Endothelial cell (in vitro differentiated cells): ENCODE measurements at places on chromosomes 3 and 15. TPM values are rescaled to one million over a fixed set of nuclear protein-coding genes. Genes with fewer than 3 reads are reported as not detected.
A peak's percentile ranks its signal among the peaks of the same experiment; 100 is the strongest.

Gene CCR9
- total RNA-seq, result not detected

DNA sequence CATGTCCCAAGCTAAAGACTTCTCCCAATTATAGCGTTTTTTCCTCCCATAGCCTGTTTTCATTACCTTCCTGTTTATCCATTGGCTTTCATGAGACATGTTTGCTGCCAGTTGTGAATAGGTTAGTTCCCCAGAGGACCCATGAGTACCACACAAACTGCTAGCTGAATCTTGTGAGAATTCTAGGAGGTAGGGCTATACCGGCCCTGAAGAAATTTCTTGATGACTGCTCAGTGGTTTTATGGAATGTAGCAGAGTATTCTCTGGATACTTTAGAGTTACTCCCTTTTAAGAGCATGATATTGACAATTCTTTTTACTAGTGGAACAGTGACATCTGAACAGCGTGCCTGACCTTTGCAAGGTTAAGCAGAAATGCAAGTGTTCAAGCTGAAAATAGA, 210.4 kb downstream of the MCTP2 start:
- H3K4me1 ChIP-seq, result no peaks in the 10 kb centered on the region
- no peak for DNase-seq
- no peaks in the 10 kb centered on the region for H3K27me3 ChIP-seq
- no peak overlapping the region for H3K27ac ChIP-seq

Gene SLC51B
- total RNA-seq, result not detected

GRCh38 chr15:79515300-79516027, 83.3 kb downstream of the MINAR1 start:
- no peaks in the 10 kb centered on the region for H3K27me3 ChIP-seq
- no peak for DNase-seq
- no peak overlapping the region for H3K4me3 ChIP-seq
- H3K27ac ChIP-seq, result no peak overlapping the region

Gene SCAANT1
- total RNA-seq, result not detected

GRCh38 chr15:91257746-91258414, 157.8 kb downstream of the SV2B start:
- no peak overlapping the region for H3K27ac ChIP-seq
- H3K36me3 ChIP-seq, result no peaks in the 10 kb centered on the region
- H3K27me3 ChIP-seq, result peaks cover 2% of the 10 kb centered on the region
- no peak for DNase-seq
- no peaks in the 10 kb centered on the region for H3K4me1 ChIP-seq

DNA sequence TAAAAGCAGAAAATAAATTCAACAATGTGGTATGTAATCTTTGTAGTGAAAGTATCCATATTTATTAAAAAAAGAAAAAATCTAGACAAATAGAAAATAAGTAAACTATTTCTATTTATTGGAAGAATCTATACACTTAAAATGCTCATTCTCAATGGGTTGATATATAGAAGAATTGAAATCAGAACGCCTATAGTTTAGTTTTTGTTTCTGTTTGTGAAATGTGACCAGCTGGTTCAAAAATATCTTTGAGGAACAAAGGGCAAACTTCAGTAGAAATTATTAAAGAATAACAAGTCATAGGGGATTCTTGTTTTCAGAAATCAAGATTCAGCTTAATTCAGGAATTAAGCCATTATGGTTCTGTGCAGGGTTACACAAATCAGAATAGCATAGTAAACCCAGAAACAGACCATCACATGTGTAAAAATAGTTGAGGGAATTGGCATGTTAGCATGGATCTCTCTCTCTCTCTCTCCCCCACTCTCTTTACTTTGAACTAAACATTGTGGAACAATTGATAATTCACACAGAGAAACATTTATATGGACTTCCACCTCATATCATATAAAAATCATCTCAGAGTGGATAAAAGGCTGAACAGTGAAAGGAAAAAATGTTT, 134.0 kb downstream of the CHL1 start:
- no peaks in the 10 kb centered on the region for H3K36me3 ChIP-seq
- DNase-seq, result no peak
- no peak overlapping the region for H3K27ac ChIP-seq
- no peaks in the 10 kb centered on the region for H3K4me1 ChIP-seq
- no peak overlapping the region for H3K4me3 ChIP-seq
- H3K27me3 ChIP-seq, result no peaks in the 10 kb centered on the region

DNA sequence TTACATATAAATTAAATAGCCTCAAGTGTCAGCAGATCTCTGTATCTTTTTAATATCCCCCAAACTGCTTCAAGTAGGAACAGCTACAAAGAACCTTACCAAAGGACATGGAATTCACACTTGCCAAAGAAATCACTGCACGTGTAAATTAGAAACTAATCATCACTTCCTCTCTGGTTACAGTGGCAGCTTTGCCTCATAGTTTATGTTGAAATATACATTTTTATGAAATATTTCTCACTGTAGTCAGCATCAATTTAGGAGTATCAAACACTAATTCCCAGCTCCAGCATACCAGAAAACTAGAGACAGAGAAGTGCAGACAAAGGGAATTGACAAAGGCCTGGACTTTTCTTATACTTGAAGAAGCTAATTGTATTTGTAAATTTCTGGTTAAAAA, 260.9 kb downstream of the TIGIT start:
- DNase-seq, result no peak
- no peaks in the 10 kb centered on the region for H3K4me1 ChIP-seq
- H3K4me3 ChIP-seq, result no peak overlapping the region
- H3K36me3 ChIP-seq, result no peaks in the 10 kb centered on the region

DNA sequence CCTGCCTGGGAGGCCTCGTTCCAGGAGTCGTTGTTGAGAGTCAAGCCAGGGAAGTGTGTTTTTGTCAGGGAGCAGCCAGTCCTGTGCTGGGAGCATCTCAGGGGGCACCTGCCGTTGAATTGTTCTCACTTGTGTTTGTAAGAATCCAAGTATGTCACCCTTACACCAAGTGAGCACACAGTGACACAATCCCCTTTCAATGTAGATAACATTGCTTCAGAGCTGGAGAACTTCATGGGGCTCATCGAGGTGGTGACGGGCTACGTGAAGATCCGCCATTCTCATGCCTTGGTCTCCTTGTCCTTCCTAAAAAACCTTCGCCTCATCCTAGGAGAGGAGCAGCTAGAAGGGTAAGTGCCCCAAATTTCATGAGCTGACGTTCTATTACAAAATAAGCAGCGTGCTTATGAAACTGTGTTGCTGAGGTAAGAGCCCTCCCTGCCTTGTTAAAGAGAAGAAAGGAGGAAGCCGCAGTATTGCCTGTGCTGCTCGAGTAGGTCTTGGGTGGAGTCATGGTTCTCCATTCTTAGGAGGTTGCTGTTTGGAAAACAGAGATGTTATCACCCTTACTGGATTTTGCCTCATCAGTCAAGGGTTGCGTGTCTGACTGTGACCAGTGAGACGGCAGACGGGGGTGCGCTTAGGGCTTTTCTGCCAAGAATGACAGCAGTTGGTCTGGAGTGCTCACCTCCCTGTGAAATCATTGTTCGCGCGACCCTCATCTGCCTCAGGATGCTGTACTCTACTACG, 108.1 kb downstream of the PGPEP1L start:
- DNase-seq, result no peak
- H3K4me1 ChIP-seq, result peaks cover 13% of the 10 kb centered on the region
- peaks cover 15% of the 10 kb centered on the region for H3K36me3 ChIP-seq
- H3K27ac ChIP-seq, result no peak overlapping the region
- peaks cover 3% of the 10 kb centered on the region for H3K27me3 ChIP-seq

Gene TFG
- 74.7 TPM for total RNA-seq

Gene SPATA12
- total RNA-seq, result 0.15 TPM

GRCh38 chr15:43169888-43170287, 15.3 kb upstream of the CCNDBP1 start:
- no peaks in the 10 kb centered on the region for H3K4me1 ChIP-seq
- H3K27me3 ChIP-seq, result peaks cover 1% of the 10 kb centered on the region
- H3K36me3 ChIP-seq, result peaks cover 38% of the 10 kb centered on the region
- DNase-seq, result no peak
- H3K27ac ChIP-seq, result no peak overlapping the region

- peak; percentile 39 for DNase-seq
- H3K36me3 ChIP-seq, result peaks cover 5% of the 10 kb centered on the region
- no peak overlapping the region for H3K4me3 ChIP-seq
- peak overlapping the region; percentile 57 for H3K27ac ChIP-seq
- peaks cover 14% of the 10 kb centered on the region for H3K4me1 ChIP-seq
Observed at GRCh38 chr15:75230551-75231371, 27.4 kb upstream of the GOLGA6C start.

Gene CELF6
- total RNA-seq, result 0.21 TPM

Gene KCNAB1
- total RNA-seq, result not detected

DNA sequence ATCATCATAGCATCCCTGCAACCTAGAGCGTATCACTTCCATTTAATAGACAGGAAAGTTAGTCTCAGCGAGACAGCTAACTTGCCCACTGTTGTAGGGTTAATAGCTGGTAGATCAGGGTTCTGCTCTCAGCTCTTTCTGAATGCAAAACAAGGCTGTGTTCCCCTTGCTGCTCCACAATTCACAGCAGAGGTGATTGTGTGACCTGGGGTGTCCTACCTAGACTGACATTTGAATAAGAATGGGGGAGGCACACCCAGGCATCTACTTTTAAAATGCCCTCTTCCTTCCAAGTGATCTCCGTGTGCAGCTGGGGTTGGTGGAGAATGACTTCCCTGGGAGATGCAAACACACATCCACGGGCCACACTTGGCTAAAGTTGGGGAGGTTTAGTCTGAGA, 43.0 kb upstream of the CACNA2D3 start:
- H3K27me3 ChIP-seq, result peaks cover 4% of the 10 kb centered on the region
- no peak for DNase-seq
- H3K4me3 ChIP-seq, result no peak overlapping the region
- no peak overlapping the region for H3K27ac ChIP-seq

Gene ERICH6
- total RNA-seq, result 0.31 TPM

GRCh38 chr3:185422677-185423076, 59.7 kb downstream of the MAP3K13 start:
- H3K4me1 ChIP-seq, result no peaks in the 10 kb centered on the region
- H3K4me3 ChIP-seq, result no peak overlapping the region
- no peaks in the 10 kb centered on the region for H3K36me3 ChIP-seq
- no peak overlapping the region for H3K27ac ChIP-seq
